ENCODE measurements at places on chromosomes 13 and 19. TPM values are rescaled to one million over a fixed set of nuclear protein-coding genes. Genes with fewer than 3 reads are reported as not detected.

GRCh38 chr13:28564030-28564429 is 69.1 kb upstream of the FLT1 start:
- no peak for DNase-seq

GRCh38 chr13:98172590-98173422 is 4.3 kb downstream of the RNF113B start:
- DNase-seq, result no peak

- peak; percentile 86 for DNase-seq
Observed at GRCh38 chr19:44748426-44749254, at the start of gene BCL3. Gene BCL3, plus strand, starts transcription at chr19:44748708. Its CDS starts 83 bp downstream, at chr19:44748791.

ZNF780A gene
- 16.1 TPM for total RNA-seq

DNA sequence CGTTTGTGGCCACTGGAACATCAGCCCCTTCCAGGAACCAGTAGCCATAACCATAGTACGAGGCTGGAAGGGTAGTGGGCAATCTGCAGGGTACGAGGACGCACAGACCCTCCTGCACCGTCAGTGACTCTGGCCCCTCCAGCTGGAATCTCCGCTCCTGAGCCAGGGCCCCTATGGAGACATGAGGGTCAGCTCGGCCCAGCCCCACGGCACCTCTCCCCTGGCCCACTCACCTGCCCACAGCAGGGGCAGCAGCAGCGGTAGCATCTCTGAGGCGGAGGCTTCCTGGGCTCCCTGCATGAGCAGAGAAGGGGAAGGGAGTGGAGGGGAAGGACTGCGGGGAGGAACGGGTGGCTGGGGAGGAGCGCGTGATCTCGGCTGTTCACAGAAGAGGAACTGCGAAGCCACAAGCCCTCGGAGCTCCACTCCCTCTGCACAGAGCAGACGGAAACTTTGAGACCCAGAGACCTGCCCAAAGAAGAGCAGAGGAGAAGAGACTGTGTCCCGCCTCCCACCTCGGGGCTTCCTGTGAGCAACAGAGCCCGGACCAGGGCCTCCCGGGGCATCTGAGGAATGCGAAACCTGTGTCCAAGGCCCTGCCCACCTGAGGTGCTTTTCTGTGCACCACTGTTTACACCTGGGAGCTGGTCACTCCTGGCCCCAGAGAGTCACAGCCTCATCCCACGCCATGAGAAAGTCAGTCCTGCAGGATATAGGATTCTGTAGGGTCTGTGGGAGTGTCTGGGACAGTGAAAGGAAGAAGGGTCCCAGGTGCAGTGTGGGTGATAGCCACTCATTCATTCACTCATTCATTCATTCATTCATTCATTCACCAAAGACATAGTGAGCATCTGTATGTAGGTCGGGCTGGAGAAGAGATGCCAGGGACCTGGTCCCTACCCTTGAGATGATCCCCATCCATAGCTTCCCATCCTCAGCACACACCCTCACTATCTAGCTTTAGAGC is at the start of gene SIGLEC6:
TSS of gene SIGLEC6 (minus strand) at position 322 of the 967 bp plus-strand sequence. CDS start at position 300, 22 bp downstream.
- no peak for DNase-seq

GRCh38 chr19:13034636-13035035 is 39.4 kb downstream of the NFIX start:
- no peak for DNase-seq

B3GNT3 gene
- 0.06 TPM for total RNA-seq

CRTC1 gene
- 0.40 TPM for total RNA-seq

- no peak for DNase-seq
Observed at GRCh38 chr13:110275931-110276552, 30.9 kb downstream of the COL4A1 start.

STOML3 gene
- total RNA-seq, result not detected

DNA sequence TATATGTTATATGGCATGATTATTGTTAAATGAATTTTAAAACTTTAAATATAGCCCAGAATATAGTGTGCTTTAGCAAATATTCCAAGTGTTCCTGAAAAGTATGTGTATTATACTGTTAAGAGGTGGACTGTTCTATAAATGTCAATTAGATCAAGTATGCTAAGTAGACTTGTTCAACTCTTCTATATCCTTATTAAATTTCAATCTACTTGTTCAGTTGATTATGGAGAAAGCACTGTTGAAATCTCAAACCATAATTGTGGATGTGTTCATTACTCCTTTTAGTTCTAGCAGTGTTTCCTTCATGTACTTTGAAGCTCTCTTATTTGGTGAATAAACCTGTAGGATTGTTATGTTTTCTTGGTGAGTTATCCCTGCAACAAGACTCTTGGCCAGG is 52.5 kb downstream of the SPACA7 start:
- no peak for DNase-seq

PEAK3 gene
- total RNA-seq, result not detected

DNA sequence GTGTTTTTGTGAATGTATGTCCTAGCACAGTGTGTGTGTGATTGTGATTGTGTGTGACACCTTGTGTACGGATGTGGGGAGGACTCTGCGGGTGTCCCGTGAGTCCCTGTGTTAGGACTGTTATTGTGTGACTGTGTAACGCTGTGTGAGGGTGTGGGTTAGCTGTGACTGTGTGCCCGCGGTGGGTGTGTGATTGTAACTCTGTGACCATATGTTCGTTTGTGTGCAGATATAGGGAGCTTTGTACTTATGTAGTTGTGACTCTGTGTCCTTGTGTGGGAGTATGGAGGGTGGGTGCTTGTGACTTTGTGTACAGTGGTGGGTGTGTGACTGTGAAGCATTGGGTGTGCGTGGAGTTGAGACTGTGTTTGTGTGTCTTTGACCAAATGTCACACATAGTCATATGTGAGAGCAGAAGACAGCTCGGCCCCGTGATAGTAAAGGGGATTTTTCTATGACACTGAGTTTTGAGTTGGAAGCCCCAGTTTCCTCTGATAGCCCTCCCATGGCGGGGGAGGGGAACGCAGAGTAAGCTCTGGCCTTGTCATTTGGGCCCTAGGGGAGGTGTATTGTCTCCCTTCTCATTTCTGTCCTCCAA is 949 bp upstream of the ZNF260 start:
- DNase-seq, result peak; percentile 5

DNA sequence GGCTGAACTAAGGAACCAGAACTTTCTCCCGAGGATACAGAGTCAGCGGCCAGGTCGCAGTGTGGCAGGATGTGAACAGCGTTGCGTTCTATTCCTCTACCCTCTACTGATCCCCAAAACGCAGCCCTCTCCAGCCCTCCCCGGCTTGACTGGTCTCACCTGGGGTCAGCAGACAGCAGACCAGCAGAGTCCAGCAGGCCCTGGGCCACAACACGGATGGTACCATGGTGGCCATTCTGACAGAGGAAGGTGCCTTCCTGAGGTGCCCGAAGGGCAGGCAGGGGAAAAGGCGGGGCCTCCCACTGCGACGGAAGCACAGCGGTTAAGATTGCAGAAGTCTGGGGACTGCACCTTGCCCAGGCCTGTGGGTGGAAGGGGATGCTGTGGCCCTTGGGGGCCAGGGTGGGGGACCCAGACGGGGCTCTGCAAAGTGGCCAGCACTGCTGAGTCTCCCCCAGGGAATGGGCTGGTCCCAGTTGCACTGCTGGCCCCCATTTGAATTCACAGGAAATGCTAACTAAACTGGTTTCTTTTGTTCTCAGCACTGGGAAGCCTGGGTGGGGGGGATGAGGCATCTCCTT is at the start of gene ICAM3:
TSS of gene ICAM3 (minus strand) at position 245 of the 581 bp plus-strand sequence. CDS start at position 235, 10 bp downstream.
- no peak for DNase-seq

PSG1 gene
- total RNA-seq, result not detected

SRRM5 gene
- not detected for total RNA-seq

GRCh38 chr19:52722062-52723003 is 12.5 kb downstream of the ZNF611 start:
- DNase-seq, result peak; percentile 88

CLEC4M gene
- total RNA-seq, result not detected

DNA sequence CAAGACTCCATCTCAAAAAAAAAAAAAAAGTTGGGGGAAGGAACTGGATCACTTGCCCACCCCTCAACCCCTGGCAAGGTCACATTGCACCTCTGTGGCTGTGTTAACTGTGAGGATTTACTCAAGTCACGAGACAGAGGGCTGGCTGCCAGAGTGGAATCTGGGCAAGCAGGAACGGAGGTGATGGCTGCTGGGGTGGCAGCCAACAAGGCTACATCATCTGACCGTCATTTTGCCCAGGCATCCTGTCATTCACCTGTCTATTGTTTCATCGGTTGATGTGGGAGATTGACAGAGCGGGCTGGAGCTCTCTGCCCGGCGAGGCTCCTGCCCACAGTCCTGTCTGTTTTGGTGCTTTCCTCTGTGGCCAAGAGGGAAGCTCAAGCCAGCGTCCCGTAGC is 75.7 kb downstream of the DPF1 start:
- DNase-seq, result no peak

DNA sequence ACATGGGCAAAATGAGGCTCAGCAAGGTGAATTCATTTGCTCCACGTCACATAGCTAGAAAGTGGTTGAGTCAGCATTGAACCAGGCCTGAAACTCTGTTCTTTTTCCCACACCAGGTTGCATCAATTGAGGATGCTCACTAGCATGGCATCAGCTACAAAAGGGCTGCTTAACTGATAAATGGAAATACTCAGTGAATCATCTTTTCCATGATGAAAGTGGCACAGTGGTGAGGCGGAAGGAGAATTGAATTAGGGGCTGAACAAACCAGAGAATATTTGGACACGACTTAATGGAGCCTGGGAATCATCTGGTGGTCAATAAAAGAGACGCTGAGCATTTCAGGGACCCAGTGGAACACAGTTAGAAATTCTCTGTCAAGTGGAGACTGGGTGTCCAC is 320.1 kb upstream of the MAB21L1 start:
- DNase-seq, result no peak

DNA sequence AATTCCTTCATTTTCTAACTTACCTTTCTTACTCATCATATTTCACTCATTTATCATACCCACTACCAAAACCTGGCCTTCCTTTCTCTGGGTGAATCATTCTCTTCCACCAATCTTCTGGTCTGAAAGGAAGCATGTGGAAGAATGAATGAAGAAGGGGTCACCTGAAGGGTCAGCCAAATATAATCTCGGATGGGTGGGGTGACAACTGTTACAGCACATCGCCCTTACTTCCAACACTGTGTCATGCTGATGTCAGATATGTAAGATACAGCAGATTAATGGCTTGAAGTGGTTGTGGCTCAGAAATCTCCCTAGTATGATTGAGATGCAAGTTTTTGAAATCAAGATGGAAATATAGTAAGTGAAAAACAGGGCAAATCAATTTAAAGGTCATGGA is 401.7 kb upstream of the HTR2A start:
- no peak for DNase-seq
